ENCODE measurements at places on chromosomes 7 and 10.

- DNase-seq, result no peak
These were observed 1089.5 kb upstream of the LRRN3 start for GRCh38 chr7:110001254-110001938.

DNA sequence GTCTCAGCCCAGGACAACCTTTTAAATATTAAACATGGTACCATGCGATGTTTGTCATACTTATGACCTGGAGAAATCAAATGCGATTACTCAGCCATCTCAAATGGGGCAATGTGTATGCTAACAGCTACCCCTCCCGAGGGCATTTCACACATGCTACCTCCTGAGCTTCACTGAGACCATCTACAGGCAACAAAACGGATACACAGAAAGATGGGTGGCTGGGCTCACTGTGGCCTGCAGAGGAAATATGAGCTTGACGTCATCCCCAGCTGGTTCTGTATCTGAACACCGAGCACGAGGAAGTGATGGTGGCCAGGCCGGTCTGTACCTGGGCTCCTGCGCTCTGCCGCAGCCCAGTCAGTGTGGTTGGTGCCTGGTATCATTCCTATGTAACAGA lies 374.3 kb downstream of the RPS24 start:
- no peak for DNase-seq

- DNase-seq, result no peak
These were observed 131.1 kb downstream of the TAX1BP1 start for GRCh38 chr7:27871086-27871485.

GRCh38 chr7:149584530-149584929 lies 86.9 kb upstream of the ZNF746 start:
- DNase-seq, result no peak

GRCh38 chr10:131830446-131831130 lies 70.2 kb upstream of the PPP2R2D start:
- no peak for DNase-seq

DNA sequence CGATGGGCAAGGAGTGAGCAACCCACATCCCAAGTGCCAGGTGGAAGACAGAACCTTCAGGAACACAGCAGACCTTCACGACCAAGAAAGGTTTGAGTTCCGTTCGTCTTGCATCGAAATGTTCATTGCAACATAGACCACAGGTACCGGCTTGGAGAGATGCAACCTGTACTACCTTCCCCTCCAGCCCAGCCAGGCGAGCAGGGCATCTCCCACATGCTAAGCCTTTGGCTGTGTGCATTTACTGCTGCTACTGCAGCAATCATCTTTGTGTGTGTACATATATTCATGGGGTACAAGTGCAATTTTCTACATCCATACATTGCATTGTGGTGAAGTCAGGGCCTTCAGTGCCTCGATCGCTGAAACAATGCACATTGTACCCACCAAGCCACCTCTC lies 58.8 kb downstream of the CTBP2 start:
- no peak for DNase-seq

GRCh38 chr10:17891435-17891834 lies 60.3 kb upstream of the SLC39A12 start:
- no peak for DNase-seq

DNA sequence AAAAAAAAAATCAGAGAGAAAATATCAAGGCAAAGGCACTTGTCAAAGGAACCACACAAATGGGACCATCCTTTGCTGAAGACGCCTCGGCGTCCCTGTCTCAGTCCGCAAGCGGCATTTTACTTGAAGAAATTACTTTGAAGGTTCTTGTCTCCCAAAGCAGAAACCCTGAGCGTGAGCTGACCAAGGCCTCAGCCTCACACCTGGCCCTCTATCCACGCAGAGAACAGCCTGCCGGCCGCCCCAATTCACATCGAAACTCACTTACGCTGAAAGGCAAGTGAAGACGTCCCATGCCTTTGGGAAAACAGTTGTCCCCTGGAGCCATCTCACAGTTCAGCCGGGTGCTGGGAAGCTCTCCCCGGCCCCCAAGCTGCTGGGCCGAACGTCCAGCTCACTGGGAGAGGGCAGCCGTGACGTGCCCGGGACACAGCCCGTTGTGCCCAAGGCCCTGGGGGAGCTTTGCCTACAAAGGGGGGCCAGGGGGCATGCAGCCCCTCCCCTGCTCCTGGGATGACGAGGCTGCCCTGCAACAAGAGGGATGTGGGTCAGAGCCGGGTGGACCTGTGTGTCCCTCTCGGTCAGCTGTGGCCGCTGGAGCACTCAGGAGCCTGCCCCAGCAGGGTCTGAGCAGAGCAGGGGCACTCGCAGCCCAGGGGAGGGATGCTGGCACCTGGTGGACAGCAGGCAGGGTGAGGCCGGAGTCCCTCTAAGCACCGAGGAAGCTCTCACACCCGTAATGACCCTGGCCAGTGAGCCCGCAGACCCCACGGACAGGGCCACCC lies 49.6 kb upstream of the PDGFA start:
- no peak for DNase-seq

- DNase-seq, result no peak
These were observed 220.2 kb downstream of the EMX2 start for GRCh38 chr10:117762819-117763172.

- DNase-seq, result no peak
These were observed 51.1 kb downstream of the KCTD7 start for GRCh38 chr7:66679633-66680244.

DNA sequence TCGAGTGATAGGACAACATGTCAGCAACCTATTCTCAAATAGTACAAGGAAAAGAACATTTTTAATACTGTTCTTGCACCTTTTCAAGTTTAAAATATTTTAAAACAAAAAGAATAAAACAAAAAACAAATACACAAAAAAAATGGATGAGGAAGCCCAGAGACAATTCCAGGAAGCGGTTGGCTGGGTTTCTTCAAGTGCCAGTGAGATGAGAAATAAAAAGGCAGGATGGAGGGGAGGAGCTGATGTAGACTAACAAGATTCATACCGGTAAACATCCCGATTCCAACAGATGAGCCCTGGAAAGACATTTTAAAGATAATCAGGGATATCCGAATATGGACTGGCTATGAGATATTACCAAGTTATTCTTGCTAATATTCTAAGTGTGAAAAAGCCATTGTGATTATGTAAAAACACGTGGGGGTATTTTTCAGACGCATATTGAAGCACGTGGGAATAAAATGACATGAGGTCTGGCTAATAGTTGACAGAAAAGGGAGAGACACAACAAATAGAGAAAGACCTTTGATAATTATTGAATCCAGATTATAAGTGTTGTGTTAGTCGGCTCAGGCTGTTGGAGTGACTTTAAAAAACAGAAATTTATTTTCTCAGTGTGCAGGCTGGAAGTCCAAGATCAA lies 101.3 kb upstream of the LRRC4 start:
- DNase-seq, result peak; percentile 72

DNA sequence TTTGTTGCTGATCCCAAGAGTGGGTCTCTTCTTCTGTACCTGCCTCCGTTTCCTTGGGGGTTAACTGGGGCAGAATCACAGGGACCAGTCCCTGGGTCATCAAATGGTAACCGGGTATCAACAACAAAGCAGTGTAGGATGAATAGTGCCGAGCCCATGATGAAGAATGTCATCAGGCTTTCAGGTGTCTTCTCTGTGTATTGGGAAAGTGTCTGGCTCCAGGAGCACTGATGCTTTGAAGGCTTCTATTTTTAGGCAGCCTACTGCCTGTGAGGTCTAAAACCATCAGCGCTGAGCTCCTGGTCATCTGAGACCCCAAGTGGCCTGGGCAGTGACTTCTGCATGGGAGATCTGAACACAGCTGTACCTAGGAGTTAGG lies 48.2 kb upstream of the SHH start:
- DNase-seq, result no peak

DNA sequence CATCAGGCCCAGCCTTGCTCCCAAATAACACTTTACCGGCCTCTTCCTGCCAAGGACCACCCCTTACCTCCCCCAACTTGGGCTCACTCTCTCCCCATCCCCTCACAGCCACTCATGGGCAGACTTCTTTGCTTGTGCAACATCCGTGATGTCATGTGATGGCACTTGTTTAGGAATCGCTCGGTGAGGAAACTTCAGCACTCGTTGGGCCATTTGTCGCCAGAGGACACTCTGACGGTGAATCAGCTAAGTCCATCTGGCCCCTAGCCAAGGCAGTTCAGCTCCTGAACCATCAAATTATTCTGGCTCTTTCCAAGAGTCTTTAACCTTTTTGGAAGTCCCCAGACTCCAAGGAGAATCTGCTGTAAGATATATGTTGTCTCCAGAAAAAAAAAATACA lies 19.2 kb downstream of the BTBD16 start:
- no peak for DNase-seq

GRCh38 chr7:118239014-118239413 lies 14.5 kb downstream of the ANKRD7 start:
- DNase-seq, result no peak

DNA sequence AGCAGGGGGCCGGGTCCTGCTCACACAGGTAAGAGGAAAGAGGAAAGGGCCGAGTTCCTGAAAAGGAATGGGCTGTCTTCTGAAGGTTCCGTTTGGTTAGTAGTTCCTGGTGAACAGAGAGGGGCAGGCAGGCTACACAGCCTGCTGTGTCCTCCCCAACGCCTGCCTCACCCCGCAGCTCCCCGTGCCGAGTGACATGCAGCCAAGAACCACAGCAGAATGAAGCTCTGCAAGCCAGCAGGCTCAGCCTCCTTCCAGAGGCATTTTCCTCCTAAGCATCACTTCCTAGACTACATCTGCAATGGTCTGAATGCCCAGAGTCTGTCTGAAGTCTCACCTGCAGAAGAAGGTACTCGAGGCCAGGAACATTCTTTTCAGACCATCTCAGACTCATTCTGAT lies 202.4 kb upstream of the TCERG1L start:
- no peak for DNase-seq

DNA sequence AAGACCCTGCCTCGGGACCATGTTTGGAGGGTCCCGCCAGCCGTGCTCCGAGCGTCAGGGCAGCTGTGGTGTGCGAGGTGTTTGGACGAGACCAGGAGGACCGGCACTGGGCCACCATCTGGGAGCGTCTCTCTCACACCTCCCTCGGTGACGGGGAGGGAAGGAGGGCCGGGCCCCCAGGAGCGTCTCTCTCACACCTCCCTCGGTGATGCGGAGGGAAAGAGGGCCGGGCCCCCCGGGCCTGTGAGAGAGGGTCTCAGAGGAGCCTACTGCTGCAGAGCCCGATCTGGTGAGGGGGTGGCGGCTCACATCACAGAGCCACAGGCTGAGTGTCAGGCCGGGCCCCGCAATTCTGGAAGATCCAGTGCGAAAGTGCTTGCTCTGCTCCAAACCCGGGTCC lies 65.8 kb upstream of the CFAP46 start:
- DNase-seq, result no peak

DNA sequence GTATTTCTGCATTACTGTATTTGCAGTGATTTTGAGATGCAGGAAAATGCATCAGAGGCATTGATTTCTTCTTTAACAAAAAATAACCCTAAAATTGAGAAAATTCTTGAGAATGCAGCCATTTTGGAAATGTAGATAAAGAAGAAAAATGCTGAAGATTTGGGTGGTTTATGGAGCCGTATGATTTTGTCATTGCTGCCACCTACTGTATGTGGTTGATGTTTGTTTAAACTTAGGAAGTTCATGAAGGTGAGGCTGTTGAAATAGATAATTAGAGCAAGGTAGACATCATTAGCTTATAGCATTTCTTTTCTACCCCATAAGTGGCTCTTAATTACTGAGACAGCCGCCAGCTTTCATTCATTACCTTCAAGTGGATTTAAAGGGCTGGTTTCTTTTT lies 92.1 kb upstream of the SAMD8 start:
- no peak for DNase-seq

DNA sequence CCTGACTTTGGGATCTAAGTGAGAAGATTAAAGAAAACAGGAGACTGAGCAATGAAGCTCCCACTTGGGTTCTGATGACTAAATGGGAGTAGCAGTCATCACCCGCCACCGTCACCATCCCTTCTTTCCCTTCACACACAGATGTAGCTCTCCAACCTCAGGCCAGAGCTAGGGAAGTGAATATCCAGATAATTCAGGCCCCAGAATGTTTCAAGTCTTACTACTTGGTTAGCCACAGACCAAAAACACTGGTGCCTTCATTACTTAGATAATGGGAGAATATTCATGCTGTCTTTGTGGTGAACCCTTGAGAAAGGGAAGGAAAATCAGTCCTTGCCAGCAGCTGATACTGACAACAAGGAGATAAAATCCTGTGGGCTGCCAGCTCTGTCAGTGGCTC lies 100.7 kb downstream of the OSBPL3 start:
- DNase-seq, result no peak

DNA sequence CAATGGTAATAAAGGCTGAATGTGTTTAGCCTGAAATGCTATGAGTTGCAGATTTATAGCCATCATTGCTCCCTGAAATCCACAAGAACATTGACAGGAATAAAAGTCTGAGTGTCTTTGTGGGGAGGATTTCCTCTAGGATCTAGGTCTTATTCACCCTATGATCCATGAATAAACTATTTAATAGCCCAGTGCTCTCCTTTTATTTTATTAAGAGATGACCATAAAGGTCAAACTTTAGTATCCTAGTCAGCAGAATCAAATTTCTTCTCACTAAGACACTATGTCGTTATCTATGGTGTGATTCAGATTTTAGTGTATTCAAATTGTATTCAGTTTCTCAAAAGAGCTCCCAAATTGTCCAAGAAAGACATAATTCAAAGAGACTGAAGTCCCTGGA lies 67.8 kb upstream of the AKR1E2 start:
- no peak for DNase-seq

DNA sequence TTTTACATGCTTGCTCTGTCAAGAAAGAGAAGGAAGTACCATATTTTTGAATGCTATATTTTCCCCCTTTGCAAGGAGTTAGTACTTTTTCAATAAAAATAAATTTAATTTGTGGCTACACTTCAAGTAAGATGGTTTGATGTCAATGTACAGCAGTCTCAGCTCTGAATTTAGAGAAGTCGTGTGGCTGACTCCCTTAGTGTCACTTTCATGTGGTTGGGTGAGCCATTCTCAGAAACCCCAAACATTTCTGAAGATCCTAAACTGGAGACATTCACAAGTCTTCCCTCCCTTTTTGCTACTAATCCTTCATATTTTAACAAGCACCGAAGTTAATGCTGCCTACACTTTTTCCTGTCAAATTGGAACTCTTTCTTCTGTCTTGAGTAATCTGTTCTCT lies 244.4 kb downstream of the DYNC1I1 start:
- no peak for DNase-seq

GRCh38 chr7:93890041-93890463 lies 501 bp downstream of the TFPI2 start:
- no peak for DNase-seq

Data from pulmonary artery endothelial cell (primary cell).